Lower lobe of right lung (tissue), 2 donors: ENCODE measurements at places on chromosomes 11 and 22. TPM values are rescaled to one million over a fixed set of nuclear protein-coding genes. Genes with fewer than 3 reads are reported as not detected.
A peak's percentile ranks its signal among the peaks of the same experiment; 100 is the strongest.

PRRG4 gene
- 12.0 TPM for total RNA-seq

DNA sequence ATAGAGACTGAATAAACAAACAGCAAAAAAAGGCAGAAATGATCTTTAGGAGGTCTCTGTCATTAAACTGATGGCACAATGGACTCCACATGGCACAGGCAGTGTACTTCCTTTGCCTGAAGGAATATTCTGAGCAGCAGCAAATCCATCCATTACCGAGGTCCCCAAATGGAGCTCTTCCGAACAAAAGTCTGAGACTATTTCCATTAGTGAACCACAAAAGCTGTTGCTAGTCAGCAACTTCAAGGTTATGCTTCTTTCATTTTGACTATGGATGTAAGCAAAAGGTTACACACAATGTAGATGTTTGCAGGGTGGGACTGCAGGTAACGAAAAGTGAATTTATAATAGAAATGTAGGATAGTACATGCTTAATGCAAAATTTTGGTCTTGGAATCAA is 14.5 kb downstream of the NARS2 start:
- no peak for DNase-seq

ASCL2 gene
- total RNA-seq = 1.7 TPM

DNA sequence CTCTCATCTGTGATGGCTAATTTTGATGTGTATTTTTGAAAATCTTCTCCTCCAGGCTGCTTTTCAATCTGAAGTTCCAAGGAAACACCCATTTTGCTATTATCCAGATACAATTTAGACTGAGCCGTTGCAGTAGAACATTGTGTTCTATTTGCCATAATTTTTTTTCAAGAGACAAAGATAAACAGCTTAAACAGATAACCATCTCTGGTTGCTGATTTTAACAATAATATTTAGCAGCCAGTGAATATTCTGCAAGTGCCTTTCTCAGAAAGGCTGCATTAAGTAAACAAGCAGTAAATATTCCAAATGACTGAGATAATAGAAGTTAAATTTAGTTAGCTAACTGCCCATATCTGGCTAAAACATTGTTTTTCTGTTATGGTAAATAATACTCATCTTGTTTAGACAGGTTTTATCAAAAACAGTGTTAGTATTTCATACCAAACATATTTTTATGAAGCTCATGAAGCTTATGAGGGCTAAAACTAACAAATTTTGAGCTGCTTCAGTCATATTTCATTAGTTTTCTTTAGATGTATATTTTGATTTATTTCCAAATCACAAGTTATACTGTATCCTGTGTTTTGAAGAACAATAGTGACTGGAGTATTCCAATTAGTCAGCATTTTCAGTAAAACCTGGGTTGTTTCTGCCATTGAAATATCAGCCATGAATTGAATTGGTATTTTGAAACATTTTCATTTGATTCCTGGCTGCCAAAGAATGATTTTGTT is 206.7 kb downstream of the SBF2 start:
- DNase-seq = no peak

- DNase-seq = no peak
Measured at GRCh38 chr11:117439256-117439655, 111.6 kb downstream of the CEP164 start.

LRRC56 gene
- total RNA-seq = 7.6 TPM

GRCh38 chr22:44357296-44357965 is 44.7 kb upstream of the SHISAL1 start:
- peak; percentile 20 for DNase-seq

USP2 gene
- 5.1 TPM for total RNA-seq

DNA sequence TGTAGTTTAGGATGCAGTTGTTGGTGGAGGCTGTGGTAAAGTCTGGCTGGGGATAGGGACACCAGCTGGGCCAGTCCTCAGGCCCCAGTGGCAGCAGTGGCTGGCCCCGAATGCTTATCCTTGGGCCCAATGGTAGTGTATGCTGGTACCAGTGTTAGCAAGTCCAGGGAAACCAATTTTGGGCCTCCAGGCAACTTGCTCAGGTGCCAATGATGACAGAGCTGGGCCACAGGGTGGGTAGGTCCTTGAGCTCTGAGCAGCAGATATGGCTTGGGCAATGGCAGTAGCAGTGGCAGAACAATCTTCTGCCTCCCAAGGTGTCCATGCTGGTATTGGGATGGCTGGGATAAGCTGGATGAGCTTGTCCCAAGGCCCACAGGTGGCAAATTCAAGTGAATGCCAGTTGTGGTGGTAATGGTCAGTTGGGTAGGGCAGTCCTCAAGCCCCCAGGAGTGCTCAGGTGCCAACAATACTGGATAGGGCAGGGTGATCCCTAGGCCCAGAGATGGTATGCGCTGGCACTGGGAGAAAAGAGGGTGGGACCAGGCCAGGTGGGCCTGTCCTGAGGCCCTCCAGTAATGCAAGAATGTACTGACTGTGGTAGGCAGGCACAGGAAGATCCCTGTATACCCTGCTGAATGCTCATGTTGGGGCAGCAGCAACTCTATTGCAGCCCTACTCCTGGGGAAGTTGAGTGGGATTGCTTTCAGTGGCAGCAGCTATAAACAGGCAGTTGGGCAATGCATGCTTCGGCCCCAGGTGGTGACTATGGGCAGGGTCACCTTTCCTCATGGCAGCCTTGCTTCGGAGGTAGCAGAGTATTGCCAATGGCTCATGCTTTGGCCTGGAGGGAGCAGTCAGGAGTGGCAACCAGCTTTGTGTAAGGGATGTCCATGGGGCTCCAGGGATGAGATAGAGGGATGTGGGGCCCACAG is 54.7 kb downstream of the KCNQ1OT1 start:
- no peak for DNase-seq

- no peak for DNase-seq
Measured at GRCh38 chr11:8765294-8765693, 82.7 kb downstream of the RPL27A start.

MS4A3 gene
- total RNA-seq = not detected

DNA sequence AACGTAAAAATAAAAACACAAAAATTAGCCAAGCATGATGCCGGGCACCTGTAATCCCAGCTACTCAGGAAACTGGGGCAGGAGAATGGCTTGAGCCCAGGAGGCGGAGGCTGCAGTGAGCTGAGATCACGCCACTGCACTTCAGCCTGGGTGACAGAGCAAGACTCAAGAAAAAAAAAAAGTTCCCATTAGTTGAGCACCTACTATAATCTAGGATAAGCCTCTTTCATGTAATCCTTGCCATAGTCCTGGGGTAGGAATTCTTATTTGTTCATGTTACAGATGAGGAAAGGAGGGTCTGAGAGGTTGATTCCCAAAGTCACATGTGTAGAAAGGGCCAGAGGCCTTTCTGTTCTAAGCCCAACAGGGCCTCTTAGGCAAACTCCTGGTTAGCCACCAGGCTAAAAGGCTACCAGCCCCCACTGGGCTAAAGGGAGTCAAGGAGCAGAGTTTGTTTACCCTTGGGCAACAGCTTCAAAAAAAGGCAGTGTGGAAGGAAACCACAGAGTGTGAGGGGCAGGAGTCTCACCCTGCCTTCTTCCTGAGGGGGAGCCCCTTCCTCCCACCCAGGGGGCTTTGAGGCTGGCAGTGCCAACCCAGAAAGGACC is 21.6 kb upstream of the CSNK1E start:
- peak; percentile 14 for DNase-seq

GRCh38 chr11:98829971-98830370 is 190.8 kb upstream of the CNTN5 start:
- DNase-seq = no peak

DNA sequence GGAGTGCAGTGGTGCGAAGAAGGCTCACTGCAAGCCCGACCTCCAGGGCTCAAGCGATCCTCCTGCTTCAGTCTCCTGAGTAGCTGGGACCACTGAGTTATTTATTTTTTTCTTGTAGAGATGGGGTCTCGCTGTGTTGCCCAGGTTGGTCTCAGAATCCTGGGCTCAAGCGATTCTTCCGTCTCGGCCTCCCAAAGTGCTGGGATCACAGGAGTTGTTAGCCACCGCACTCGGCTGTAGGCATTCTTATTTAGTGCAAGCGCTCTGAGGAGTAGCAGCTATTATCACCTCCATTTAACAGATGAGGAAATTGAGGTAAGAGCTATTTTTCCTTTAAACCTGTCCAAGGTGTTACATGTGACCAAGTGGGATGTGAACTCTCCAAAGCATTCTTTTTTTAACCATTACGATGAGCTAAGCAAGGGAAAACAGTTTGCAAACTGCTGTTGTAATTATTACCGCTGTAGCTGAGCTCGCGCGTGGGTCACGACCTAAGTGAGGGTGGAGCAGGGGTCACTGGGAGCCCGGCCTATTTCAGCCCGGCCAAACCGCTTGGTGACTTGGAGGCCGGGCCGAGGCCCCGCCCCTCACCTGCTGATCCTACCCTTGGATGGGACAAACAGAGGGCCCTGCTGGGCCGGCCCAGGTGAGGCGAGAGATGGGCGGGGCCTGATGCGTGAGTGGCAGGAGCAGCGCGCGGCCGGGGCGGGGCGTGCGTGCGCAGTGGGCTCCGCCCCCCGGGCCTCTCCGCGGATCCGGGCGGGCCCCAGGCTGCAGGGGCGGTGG is 449 bp upstream of the KREMEN1 start:
- peak; percentile 97 for DNase-seq

DNA sequence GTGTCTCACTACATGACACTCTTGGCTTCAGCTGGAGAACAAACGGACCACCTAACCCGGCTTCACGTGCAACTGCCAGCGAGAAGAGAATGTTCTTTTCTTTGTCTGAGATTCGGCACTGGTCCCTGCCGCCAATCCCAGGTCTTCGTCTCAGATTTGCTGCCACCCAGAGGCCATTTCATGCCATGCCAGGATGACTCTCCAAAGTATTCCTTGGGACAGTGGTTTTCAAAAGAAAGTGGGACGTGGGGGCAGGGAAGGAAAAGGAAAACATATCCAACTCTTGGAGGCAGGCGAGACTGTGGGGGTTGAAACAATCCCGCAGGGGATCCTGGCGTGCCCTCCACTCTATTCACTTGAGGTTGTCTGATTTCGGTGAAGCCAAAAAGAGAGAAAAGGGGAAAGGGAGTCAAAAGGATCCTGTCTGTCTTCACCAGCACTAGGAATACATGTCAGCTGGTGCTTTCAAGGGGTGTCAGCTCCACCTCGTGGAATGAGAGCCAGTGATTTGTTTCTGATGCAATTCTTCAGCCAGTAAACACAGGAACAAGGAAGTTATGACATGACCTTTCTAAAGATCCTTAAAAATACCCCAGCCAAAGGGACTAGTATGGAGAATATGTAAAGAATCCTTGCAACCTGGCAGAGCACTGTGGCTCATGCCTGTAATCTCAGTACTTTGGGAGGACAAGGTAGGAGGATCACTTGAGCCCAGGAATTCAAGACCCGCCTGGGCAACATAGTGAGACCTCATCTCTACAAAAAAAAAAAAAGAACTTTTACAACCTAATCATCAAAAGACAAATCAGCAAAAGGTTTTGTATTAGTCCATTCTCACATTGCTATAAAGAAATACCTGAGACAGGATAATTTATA is 41.0 kb upstream of the APLNR start:
- DNase-seq = peak; percentile 71

RDX gene
- total RNA-seq = 152 TPM

PATE4 gene
- total RNA-seq = not detected

WDR74 gene
- 35.3 TPM for total RNA-seq

RFPL1 gene
- total RNA-seq = not detected
